GM23248 (cell line): ENCODE measurements at places on chromosomes 4 and X. TPM values are rescaled to one million over a fixed set of nuclear protein-coding genes. Genes with fewer than 3 reads are reported as not detected.

DNA sequence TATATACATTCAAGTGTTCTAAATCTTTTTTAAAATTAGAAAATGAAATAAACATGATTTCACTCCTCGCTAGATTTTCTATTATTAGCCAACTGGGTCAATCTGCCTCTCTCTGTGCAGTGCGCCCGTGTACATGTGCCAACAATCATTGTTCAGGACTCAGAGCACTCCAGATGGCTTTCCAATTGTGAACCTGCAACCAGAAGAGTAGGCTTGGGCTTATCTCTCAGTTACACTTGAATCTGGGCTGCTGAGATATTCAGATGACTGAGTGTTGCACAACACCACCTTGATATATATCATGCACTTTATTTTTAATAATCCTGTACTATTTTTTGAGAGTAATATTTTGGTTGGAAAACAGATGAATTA, 184.0 kb upstream of the FSTL5 start:
- no peak for DNase-seq

DNA sequence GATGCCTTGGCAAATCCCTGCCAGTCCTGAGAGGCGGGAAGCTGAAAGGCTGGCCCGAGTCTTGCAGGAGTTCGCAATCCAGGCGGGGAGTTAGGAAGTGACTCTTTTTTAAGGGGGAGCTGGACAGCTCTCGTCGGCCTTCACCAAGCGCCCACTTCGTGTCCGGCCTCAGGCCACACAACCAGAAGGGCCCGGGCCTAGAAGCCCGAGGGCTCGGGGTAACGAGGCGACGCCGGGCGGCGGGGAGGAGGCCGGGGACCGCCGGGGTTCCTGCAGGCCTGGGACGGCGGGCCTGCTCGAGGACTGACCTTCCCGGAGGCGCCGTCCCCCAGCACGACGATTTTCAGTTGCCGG, 395 bp downstream of the RAB28 start:
- peak; percentile 91 for DNase-seq

- DNase-seq = no peak
Measured at GRCh38 chr4:62133977-62134376, 933.9 kb downstream of the ADGRL3 start.

DGKK gene
- not detected in 2 replicates for polyA plus RNA-seq

MAGEA2B gene
- polyA plus RNA-seq = not detected in 2 replicates
